NCI-H446 (cell line): ENCODE measurements at places on chromosomes 2 and 18.

DNA sequence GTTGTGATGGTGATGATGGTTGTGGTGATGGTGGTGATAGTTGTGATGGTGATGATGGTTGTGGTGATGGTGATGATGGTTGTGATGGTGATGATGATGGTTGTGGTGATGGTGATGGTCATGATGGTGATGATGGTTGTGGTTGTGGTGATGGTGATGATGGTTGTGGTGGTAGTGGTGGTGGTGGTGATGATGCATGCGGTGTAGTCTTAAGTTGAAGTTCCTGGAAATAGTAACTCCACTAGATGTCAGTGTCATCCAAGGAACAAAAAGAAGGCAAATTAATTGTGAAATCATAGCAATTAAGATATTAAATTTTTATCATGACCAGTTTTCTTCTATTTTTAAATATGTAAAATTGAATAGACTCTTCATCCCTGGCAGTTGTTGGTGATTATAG is 309.2 kb downstream of the AGAP1 start:
- DNase-seq: no peak

DNA sequence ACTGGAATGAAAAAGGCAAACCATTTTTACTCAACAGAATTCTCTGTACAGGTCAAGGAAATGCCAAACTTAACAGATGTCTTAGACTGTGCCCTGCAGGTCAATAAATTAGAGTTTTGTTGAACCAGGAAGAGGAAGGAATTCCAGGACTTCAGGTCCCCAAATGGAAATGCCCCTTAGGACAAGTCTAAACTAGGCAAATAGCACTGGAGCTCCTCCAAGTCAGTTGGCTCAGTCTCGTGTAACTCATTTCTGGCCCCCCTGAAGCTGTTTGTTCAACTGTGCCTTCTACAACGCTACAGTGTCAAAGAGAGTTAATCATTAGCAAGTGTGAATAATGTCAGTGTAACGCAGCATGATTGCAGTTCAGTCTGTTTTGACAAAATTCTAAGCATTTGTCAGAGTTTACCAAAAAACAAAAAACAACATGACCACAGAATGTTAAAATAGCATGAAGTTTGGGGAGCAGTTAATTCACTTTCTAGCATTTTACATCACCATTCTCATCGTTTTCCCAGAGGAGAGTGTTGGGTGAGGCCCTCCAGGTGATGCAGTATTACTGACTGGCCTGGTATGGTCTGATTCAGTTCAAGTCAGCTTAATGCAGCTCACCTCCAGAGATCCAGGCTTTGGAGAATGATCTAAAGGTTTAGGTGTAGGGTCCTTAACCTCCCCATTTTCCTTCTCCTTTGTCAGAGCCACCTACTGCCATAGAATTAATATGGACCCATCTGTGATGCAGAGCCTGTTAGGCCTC is 108.1 kb downstream of the AQP4 start:
- DNase-seq: no peak

GRCh38 chr2:166539340-166540162 is 45.5 kb upstream of the SCN7A start:
- DNase-seq: peak; percentile 75

- DNase-seq: no peak
These were observed 334.7 kb upstream of the ZEB2 start for GRCh38 chr2:144854596-144854995.
